Stimulated activated CD8-positive, alpha-beta memory T cell treated with anti-CD3 and anti-CD28 coated beads, Interleukin-4, amount 100 ng/mL, for 1 hour (primary cell): ENCODE measurements at places on chromosomes 6 and 20.

GRCh38 chr6:20068421-20068988, 143.8 kb downstream of the MBOAT1 start:
- DNase-seq: no peak

- no peak for DNase-seq
Measured at GRCh38 chr20:6558341-6558740, 209.1 kb upstream of the BMP2 start.

- no peak for DNase-seq
Measured at GRCh38 chr20:63441136-63442099, 31.0 kb downstream of the KCNQ2 start.

DNA sequence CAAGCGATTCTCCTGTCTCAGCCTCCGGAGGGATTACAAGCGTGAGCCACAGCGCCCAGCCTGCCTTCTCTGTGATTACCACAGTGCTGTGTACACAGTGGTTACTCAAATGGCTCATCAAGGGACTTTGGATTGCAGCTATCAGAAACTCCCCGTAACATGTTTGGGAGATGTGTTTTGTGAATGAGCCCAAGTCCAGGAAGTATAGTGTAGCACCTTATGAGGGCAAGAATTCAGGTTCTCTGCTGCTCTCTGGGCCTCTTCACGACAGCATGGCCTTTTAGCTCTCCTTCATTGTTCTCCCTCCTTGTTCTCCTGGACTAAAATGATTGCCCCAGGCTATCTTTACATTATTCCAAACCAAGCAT, 34.1 kb upstream of the RPL7L1 start:
- no peak for DNase-seq

- no peak for DNase-seq
Measured at GRCh38 chr6:56954403-56955170, at the start of gene BEND6. TSS of gene BEND6 (plus strand) at chr6:56955107. CDS start at chr6:56981811, 26,704 bp downstream.

DNA sequence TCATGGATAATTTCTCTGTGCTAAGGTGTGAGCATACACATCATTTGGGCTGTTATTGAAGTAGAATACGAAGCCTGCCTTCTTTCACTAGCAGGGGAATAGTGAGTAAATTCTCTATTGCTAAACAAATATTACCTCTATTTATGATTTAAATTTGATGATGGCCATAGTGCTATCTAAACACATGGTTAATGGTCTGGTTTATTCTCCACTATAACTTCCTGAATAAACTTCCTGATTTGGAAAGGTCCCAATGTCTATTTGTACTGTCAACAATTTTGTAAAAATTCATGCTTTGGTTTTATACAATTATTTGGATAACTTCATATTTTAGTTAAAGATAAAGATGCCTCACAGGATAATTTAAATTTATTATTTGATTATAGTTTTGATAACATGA, 400.8 kb downstream of the ARHGAP18 start:
- DNase-seq: no peak
